ENCODE measurements at places on chromosomes 1 and 21. TPM values are rescaled to one million over a fixed set of nuclear protein-coding genes. Genes with fewer than 3 reads are reported as not detected.

DNA sequence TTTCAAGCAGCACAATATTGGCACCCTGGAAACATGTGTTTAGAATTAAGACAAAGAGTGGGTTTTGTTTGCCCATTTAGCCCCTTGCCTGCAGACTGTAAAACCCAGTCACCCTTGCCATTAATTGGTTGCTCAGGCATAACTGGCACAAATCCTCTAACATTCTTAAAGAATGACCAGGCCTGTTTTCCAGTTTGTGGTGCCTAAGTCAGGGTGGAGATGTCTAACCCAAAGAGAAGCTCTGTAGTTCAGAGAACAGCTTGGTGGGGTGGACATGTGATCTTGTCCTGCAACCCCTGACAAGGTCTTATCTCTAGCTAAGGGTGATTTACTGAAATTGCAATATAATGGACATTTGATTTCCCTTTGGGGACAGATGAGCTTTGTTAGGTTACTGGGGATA lies 8.8 kb upstream of the ANGPTL7 start:
- DNase-seq, result no peak

DNA sequence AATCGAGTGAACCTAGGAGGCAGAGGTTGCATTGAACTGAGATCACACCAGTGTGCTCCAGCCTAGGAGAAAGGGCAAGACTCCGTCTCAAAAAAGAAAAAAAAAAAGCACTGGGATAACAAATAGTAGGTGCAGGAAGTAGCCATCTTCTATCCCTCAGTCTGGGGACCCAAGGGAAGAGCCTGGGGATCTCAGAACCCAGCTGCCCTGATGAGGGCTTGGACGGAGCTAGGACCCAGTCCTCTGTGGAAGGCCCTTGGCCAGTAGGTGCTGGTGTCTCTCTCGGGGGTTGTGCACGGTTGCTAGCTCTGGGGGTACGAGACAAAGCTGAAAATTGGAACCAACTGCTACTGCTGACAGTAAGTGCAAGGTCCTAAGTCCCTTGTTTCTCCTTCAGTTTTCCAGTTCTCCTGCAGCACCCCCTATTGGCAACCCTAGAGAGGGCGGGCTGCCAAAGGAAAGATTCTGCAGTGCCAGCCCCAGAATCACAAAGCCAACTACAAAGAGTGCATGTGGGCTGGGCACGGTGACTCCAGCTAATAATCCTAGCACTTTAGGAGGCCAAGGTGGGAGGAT lies 57.6 kb upstream of the KIF1B start:
- peak; percentile 24 for DNase-seq

- DNase-seq, result no peak
Observed at GRCh38 chr1:199149591-199149990, 510.8 kb downstream of the PTPRC start.

GRCh38 chr1:75237316-75237715 lies 103.1 kb downstream of the LHX8 start:
- no peak for DNase-seq

DNA sequence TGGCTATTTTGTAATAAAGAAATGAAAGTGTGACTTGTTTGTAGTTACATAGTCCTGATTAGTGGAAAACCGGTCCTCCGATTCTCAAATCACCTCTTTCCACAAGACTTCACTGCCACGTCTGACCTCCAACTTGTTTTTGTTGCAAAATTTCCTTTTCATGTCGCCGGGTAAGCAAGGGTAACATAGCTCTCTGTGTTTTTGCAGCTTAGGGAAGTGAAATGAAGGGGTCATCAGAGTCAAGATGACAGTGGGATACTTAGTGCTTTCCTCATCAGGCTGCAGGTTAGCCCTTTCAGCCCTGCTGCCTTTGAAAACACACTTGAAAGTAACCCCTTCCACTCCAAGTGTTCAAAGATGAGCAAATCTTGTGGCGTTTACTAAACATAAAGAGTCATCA lies 217.9 kb downstream of the USP25 start:
- DNase-seq, result peak; percentile 28

GRCh38 chr1:41474490-41475271 lies 9.8 kb downstream of the EDN2 start:
- peak; percentile 95 for DNase-seq

DNA sequence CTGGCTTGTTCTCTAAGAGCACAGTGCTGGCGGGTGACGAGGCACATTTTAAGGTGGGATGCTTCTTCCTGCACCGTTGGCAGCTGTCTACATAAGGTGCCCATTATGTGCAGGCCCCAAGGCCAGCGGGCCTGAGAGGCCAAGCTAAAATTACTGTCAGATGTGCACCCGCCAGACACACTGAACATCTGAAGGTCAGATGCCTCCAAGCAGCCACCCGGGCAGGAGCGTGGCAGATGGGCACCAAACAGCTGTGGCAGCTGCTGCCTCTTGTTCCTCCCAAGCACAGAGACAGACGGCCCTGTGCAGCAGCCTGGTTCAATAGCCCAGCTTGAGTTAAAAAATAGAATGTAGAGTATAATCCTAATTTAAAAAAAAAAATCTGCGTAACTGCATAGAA lies 211.9 kb upstream of the EDN2 start:
- DNase-seq, result no peak

GRCh38 chr1:224292419-224292818 lies 37.6 kb downstream of the NVL start:
- DNase-seq, result no peak

DNA sequence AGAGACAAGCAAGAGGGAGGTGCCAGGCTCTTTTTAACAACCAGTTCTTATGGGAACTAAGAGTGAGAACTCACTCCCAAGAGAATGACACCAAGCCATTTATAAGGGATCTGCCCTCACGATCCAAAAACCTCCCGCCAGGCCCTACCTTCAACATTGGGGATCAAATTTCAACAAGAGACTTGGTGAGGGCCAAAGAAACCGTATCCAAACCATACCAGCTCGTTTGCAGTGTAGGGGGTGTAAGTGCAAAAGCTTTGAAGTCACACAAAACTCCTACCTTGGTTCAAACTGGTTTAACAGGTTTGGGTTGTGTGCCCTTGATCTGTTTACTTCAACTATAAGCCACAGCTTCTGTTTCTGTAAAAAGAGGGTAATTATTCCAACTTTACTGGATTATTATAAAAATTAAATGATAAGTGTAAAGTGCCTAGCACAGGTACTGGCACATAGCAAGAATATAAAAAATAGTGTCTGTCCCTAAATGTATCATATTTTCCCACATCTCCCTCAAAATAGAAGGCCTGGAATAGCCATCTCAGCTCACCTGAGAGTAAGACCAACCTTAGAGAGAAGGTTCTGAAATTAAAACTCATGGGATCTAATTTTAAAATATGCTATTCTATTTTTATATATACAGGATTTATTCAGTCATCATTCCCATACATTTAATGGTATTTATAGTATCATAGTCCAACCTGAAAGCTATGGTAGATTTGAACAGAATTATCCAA lies 7.0 kb upstream of the USP25 start:
- DNase-seq, result peak; percentile 64

DNA sequence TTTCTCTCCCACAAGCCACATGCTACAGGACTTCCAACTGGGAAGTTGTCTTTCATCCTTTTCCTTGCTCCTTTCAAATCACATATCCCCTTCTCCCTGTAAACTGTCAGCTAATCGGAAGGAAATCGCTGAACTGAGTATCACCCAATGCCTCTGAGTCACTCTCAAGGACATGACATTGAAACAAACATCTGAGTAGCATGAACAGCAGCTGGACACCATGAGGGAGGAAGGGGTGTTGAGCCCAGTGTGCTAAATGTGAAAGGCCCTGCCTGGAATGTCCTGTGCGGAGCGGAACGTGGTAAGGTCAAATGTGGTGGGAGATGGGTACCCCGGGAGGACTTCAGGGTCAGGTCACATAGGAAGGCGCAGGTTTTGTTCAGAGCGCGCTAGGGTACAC lies at the start of gene OR2AJ1:
TSS of gene OR2AJ1 (plus strand) at position 22 of the 400 bp plus-strand sequence. CDS start 8,880 bp downstream, outside the sequence.
- DNase-seq, result no peak

GRCh38 chr1:217191441-217191840 lies 439.4 kb downstream of the GPATCH2 start:
- no peak for DNase-seq

DNA sequence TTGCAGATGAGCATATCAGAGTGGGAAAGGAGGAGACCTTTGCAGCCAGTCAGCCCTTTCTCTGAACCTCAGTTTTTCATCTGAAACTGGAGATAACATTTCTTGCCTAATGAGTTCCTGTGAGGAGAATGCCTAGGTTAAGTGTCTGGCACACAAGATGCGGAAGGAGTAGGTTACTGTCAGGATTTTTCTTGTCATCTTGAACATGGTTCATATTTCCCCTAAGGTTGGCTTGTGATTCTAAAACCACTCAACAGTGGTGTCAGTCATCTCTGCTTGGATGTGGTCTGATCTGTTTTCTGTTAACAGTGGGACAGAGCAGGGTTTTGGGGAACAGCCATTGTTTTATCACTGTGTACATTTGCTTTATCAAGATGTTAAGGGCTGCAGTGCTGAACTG lies 70.6 kb downstream of the TGFB2 start:
- no peak for DNase-seq

DNA sequence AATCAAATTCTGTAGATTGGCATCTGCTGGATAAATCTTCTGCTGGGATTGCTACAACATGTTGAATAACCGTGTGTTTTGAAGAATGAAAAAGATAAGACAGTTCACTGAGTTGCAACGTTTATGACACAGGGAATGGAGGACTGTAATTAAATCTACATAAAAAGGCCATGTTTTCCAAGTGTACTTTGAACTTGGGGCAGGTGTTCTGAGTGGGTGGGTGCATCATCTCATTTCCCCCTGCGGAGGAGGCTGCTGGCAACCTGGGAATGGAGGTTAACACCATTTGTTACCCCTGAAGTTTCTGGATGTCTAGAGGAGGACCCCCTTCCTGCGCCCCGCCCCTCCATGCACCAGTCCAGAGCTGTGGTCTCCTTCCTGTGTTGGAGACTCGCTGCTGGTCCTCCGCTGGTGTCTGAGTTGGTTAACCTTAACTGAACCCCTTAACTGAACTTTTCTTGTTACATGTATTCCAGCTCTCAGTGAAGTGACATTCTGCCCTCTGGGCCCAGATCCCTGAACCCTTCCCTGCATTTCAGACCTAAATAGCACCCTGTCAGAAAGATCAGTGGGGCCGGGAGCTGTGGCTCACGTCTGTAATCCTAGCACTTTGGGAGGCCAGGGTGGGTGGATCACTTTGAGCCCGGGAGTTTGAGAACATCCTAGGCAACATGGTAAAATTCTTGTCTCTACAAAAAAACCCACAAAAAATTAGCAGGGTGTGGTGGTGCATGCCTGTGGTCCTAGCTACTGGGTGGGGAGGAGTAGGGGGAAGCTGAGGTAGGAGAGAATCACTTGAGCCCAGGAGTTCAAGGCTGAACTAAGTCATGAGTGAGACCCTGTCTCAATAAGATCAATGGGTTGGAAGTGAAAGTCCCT lies 31.8 kb downstream of the UCK2 start:
- no peak for DNase-seq

- DNase-seq, result peak; percentile 67
Observed at GRCh38 chr1:56578138-56578962, 1.0 kb downstream of the PLPP3 start.

- DNase-seq, result no peak
Observed at GRCh38 chr1:66317248-66317515, 216.8 kb upstream of the SGIP1 start.

GRCh38 chr1:156025876-156026275 lies 5.1 kb upstream of the SSR2 start:
- peak; percentile 41 for DNase-seq

DNA sequence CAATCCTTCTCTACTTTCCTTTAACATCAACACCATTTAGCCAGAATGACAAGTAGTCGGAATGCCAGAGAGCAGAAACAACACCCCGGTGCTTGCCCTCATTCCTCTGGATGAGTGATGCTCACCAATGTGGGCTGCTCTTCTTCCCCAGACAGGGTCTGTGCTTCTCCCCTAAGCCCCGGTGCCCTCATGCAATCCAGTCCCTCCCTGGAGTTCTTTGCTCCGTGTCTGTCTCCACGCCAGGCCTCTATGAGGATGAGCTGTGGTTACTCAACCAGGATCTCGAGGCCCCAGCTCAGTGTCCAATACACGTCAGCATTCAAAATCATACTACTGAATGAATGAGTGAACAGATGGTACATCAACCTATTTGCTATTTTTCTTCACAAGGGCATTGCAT lies 29.7 kb upstream of the PDE9A start:
- no peak for DNase-seq

DNA sequence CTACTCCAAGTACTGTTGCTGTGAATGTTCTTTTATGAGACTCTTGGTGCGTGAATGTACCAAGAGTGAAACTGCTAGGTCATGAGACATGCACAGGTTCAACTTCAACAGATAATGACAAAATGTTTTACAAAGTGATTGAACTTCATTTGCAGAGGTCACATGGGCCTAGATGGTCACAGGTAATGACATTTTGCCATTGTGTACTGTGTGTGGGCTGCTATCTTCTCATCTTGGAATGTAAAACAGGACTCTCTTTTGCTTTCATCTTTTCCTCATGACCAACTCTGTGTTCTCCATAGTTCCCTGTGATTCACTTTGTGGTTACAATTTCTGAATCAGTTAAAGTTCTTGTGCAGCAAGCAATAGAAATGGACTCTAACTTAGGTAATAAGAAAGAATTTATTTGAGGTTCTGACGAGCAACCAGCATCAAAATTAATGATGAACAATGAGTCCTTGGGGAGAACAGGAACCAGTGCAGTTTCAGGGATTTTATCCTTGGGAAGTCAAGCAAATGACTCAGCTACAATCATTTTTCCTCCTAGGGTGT lies 16.2 kb upstream of the TSNAX start:
- no peak for DNase-seq

DNA sequence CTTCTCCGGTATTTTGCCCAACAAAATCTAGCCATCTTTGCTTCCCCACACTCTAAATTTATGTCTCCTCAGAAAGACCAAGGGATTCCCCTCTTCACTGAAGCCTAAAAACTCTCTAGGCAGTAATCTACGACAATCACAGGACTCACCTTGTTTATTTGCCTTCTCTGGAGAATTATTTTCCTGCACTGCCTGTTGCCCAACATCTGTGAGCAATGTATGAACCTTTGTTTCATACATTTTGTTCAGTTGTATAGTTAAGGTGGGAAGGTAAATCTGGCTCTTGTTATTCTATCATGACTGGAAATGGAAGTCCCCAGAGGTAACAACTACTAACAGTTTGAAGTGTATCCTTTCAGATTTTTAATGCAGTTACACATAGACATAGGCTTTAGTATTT lies 2.2 kb downstream of the COPA start:
- no peak for DNase-seq

DNA sequence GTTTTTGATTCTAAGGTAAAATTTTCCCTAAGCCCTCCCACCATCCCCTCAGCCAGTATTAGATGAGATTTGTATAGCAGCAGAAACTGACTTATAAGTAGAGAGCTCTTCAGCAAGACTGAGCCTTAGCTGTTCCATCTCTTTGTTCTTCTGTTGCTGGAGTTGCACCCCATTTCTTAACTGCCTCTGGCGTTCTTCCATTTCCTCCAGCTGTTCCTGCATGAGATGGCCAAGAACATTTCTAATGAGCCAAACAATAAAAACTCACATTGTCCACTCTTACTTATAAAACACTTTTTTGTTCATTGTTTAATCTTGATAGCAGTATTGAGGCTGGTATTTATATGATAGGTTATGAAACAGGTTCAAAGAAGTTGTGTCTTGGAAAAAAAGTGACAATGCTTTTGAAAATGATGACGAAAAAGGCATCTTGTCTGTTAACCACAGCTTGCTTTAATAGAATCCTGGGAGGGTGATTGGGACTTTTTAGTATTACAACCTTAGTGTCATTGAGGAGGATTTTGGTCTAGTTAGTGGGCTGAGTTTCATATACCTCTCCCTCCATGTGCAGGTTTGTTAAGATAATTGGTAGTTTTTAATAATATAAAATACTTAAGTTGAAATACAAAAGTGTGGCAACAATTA lies 18.3 kb downstream of the SYNC start:
- DNase-seq, result peak; percentile 95

RPF1 gene
- 22.2 TPM for total RNA-seq

TSPAN1 gene
- 174 TPM for total RNA-seq

CFHR1 gene
- 0.82 TPM for total RNA-seq

LMOD1 gene
- 11.4 TPM for total RNA-seq

OR2T35 gene
- total RNA-seq, result not detected

AVPR1B gene
- total RNA-seq, result not detected
